ENCODE measurements at places on chromosomes 4 and X.

- no peak for DNase-seq
These were observed 258.0 kb downstream of the COL25A1 start for GRCh38 chr4:109044431-109044830.

- DNase-seq, result peak; percentile 8
These were observed 94.2 kb upstream of the DIAPH2 start for GRCh38 chrX:96590403-96590802.

GRCh38 chr4:13706716-13707115, 79.2 kb upstream of the BOD1L1 start:
- no peak for DNase-seq

DNA sequence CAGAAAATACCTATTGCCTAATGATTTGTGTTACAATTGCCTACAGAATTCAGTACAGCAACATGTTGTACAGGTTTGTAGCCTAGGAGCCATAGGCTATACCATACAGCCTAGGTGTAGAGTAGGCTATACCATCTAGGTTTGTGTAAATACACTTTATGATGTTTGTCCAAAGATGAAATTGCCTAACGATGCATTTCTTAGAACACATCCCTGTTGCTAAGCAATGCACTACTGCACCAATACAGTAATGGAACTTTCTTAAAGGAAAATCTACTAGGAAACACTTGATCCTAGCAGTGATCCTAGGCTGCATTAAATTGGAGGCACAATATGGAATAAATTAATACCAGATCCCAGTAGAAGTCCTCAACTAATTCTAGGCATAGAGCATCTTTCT, 18.3 kb downstream of the NOA1 start:
- no peak for DNase-seq

DNA sequence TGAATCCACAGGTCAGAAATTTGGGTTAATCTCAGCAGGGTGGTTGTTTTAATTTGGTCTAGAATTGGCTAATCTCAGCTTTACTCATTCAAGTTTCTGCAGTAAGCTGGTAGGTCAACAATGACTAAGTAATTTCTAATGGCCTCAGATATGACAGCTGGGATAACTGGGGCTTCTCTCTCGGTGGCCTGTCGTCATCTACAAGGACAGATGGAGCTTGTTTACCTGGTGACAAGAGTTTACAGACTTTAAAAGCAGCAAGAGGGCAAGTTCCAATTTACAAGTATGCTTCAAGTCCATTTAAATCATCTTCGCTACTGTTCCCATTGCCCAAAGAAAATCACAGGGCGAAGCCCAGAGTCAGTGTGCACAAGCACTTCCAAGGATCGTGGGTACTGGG, 453.9 kb downstream of the PDHA2 start:
- DNase-seq, result no peak

DNA sequence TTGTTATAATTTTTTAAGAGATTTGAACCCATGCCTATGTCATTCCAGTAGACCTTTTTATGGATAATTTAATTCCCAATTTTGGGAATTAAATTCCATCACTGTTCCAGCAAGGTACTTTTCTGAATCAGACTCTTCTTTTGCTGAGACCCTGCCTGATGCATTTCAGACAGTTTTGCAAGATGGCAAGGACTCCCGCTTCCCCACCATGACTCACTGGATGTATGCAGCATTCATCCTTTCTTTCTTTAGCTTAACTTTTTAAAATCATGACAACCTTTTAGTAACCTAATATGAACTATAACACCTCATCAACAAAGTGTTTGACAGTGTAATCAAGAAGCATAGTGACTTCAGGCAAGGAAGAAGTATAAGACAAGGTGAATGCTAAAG, 178.1 kb upstream of the LEF1 start:
- DNase-seq, result no peak

DNA sequence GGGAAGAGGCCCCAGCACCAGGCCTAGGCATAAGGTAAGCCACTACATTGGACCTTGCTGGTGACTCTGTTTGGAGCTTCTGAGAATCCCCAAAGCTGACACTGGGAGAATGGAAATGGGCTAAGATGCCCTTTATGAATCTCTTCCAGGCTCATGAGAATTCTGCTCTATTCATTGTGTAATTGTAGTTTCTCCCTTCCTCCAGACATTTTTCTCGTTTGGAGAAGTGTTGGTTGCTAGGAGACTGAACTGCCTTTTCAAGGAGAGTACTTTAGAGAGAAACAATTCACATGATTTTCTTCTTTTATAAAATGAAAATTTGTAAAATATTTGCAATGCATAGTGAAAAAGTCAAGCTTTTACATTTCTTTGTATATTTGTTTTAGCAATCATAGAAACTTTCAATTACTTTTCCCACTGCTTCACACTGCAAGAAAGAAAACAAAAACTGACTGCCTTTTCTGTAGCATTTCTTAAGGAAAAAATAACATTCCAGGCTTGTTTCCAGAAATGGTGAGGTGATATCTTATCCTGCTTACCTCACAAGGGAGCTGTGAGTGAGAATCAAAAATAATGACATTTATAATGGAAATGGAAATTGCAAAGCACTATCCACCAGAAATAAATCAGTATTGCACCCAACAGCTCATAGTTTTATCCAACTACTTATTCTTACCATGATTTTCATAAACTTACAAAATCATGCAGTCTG, 24.9 kb upstream of the DCHS2 start:
- DNase-seq, result no peak

- no peak for DNase-seq
These were observed 225.1 kb downstream of the NR3C2 start for GRCh38 chr4:148216866-148217814.

- DNase-seq, result no peak
These were observed 157.7 kb downstream of the SMIM20 start for GRCh38 chr4:26071688-26072087.

DNA sequence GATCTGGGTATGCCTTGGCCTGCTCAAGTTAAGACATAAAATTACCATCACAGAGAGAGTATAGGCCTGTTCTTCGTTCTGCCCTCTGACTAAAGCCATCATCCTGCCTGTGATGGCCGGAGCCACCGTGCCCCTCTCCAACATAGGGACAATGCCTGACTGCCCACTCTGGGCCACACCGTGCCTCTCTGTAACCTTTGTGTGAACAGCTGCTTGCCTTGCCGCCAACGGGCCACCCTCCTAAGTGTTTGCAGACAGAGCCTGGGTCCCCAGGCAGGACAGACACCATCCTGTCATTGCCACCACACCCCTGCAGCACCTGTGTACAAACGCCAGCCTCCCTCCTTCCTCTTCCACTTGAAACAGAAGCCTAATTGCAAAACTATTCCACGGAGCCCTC, 298.7 kb upstream of the TENM3 start:
- no peak for DNase-seq

DNA sequence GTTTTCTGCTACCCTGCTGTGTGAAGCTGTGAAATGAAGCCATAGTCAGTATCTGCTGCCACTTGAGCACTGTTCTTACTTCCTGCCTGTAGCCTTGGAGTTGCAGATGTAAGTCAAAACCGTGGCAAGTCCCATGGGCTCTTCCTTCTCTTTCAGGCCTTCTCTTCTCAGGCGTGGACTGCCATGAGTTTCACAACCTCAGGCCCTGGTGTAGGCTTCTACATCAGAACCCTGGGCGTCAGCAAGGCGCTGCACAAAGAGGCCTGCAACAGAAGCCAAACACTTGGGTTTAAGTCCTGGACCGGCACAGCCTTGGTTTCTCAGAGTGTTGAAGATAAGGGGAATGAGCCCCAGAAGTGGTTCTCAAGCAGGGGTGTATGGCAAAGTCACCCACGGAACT, 2.5 kb downstream of the ZNF518B start:
- DNase-seq, result no peak

DNA sequence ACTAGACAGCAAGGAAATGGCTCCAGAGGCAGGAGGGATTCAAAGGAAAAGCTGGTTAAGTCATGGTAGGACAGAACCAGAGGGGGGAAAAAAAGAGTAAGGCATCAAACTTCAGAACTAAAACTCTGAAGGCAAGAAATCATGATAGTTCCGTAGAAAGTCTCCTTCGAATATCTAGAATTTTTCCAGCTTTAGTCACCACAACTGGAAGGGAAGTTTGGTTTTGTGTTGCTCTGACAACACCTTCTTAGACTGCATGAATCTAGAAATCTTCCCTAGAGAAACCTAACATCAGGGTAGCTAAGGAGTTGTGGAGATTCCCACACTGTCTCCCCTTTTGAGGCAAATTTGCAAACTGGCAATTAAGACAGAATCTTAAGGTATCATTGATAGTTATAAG, 33.7 kb downstream of the AMMECR1 start:
- no peak for DNase-seq

- DNase-seq, result no peak
These were observed 15.8 kb upstream of the RBMX start for GRCh38 chrX:136896121-136896914.

DNA sequence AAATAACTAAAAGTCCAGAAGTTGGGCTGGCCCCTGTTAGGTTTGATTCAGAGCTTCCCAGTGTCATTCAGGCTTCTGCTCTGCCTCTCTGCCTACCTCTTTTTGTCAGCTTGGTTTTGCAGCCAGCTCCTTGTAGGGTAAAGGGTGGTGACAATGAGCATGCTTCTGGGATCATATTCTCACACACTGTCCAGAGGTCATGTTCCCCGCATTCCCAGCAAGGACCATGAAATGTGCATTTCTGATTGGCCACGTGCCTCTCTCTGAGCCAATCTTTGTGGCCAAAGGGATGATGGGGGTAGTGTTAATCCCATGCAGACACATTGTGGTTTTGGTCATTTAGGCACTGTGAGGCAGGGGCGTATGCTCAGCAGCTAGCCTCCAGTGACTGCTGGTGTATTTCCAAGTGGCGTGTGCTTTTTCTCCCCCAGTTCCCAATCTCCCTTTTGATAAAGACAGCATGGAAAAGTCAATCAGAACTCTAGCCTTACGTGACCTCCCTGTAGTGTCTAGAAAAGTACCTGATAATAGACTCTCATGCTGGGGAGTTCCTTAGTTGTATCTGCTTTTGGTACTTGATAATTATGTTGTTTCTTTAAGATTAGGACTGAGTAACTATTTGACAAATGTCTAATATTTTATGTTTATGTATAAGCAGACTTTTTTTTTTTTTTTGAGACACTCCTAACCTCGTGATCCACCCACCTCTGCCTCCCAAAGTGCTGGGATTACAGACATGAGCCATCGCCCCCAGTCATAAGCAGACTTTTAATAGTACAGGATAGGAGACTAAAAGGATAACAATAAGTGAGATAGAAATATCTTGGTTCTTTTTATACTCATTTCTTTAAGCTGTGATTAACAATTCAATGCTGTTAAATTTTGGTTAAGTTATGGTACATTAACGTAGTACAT, 57.8 kb downstream of the KIAA0232 start:
- DNase-seq, result no peak

DNA sequence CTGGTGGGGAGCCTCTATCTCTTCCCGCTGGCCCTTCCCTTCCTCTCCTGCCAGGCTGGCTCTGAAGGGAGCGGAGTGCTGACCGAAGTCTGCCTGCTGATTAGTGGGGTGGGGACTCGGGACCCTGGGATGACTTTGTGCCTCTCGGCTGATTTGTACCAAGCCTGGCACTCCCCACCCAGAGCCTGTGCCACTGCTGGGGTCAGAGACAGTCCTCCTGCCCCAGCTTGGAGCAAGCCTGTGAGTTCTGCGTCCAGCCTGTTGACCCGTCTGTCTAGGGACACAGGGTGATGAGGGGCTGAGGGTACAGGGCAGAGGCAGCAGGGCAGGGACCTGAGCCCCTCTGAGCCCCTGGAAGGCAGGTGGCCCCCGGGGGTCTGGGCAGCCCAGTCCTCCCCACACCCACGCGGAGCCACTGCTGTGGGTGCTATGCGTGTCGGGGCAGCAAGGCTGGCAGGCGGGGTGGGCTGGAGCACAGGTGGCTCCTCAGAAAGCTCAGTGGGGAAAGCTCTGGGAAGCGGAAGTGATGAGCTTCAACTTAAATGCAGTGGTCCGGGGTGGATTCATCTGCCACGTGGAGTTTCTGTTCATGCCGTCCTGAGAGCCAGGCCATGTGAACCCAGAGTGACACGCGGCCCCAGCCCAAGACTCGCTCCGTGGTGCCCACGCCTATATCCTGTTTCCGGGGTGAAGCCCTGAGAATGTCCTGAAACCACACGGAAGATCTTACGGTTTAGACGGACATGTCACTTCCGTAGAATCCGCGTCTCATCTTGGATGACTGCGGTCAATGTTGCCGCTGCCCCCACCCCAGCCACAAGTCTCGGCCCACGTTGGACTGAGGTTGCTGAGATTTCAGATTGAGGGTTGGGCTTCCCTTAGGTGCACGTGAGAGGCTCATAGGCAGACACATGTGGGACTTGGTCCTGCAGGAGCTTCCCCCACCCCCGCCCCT, 21.1 kb upstream of the UVSSA start:
- DNase-seq, result no peak

GRCh38 chrX:133723930-133724329, 261.5 kb downstream of the GPC3 start:
- no peak for DNase-seq

- no peak for DNase-seq
These were observed 1881.7 kb downstream of the PCDH7 start for GRCh38 chr4:32601848-32602247.

DNA sequence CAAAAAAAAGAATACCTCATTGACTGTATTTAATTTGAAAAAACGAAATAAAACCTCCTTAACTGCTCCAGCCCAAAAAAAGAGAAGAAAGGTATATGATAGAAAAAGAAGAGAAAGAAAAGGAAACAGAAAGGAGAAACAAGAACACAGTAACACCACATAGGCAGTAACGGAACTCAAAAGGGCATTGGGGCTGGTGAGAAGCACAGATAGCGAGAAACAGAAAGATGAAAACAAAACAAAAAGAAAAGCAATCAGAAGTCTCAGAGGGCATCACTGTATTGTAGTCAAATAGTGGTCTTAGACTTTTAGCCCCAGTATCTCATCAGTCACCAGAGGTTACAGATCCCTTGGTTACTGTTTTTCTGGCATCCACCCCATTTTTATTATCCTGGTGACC, 88.6 kb downstream of the NFKB1 start:
- no peak for DNase-seq

GRCh38 chrX:85963736-85964135, 83.6 kb downstream of the CHM start:
- DNase-seq, result no peak

DNA sequence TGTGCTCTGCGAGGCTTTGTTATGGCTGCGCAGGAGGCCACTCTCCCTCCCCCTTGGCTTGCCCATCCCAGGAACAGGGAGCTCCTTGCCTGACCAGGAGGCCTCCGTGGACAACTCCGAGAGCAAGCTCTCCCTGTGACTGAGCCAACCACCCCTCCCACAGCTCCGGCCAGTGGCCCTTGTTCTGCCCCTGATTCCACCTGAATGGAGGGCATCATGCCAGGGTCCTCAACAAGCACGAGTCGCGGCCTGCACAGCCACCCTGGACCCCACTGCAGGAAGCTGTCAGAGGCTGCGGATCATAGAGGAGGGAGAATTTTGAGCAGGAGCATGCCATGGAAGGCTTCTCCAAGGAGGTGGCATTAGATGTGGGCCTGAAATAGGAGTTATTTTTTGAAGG, 44.8 kb upstream of the GRPEL1 start:
- DNase-seq, result no peak

DNA sequence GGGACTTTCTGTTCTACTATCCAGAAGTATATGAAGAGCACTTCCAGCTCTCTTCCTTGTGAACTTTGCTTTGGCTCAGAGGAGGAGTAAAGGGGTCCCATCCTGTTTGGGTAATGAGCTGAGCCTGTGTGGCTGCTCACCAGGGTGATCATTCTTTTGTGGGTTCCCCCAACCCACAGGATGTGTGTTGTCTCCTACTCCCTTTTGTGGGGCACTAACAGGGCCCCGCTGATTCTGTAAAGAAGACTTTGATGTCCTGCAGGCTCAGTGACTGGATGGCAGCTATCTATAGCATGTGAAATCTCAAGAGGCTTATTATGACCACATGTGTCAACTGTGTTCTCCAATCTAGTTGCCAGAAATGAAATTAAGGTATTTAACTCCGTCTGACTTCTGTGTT, 40.8 kb downstream of the ZNF518B start:
- no peak for DNase-seq

Data from renal cortex interstitium (tissue), 15 donors.